Lower lobe of right lung (tissue), 2 donors: ENCODE measurements at places on chromosomes 11 and 22. TPM values are rescaled to one million over a fixed set of nuclear protein-coding genes. Genes with fewer than 3 reads are reported as not detected.

OR8G5 gene
- 0.35 TPM for total RNA-seq

JHY gene
- 10.4 TPM for total RNA-seq

NLRP14 gene
- not detected for total RNA-seq

SELENOM gene
- 86.8 TPM for total RNA-seq

DNA sequence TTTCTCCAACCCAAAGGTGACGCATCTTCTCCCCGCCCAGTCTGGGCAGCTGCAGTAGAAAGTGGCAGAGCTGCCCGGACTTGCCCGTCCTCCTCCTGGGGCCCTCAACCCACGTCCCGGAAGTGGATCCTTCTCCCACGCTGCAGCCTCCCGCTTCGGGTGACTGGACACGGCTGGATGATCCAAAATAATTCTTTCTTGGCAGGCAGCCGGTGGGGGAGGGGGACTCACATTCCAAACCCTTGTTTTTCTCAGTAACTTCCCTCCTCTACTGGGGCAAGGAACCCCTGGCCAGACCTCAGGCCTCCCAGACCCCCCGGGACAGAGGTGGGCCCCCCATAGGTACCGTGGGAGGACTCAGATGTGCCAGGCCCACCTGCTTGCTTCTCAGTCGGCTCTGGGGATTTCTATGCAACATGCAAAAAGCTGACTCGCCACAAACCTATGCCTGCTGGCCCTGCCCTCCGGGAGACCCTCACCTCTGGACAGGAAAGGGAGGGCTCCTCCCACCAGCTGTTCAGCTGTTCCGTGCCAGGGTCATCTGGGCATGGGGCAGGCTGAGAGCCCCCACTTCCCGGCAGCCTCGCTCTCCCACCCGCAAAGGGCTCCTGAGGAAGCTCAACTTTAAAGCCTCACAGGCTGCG lies 1.4 kb downstream of the PLXNB2 start:
- H3K27me3 ChIP-seq = no peaks in the 10 kb centered on the region
- H3K27ac ChIP-seq = peak overlapping the region; percentile 93
- peaks cover 75% of the 10 kb centered on the region for H3K4me1 ChIP-seq
- H3K4me3 ChIP-seq = peak overlapping the region; percentile 87

GRCh38 chr11:68295271-68295670 lies 17.1 kb upstream of the LRP5 start:
- H3K4me1 ChIP-seq = peaks cover 17% of the 10 kb centered on the region
- H3K4me3 ChIP-seq = no peak overlapping the region
- H3K27me3 ChIP-seq = no peaks in the 10 kb centered on the region
- no peak overlapping the region for H3K27ac ChIP-seq
- no peaks in the 10 kb centered on the region for H3K36me3 ChIP-seq
- no peak for DNase-seq

- H3K4me1 ChIP-seq = no peaks in the 10 kb centered on the region
- no peaks in the 10 kb centered on the region for H3K36me3 ChIP-seq
- no peaks in the 10 kb centered on the region for H3K27me3 ChIP-seq
- no peak for DNase-seq
- H3K4me3 ChIP-seq = no peak overlapping the region
Observed at GRCh38 chr11:57364851-57365660, 15.9 kb downstream of the PRG3 start.

GRCh38 chr22:19723232-19723982 lies at the start of gene GP1BB:
Gene GP1BB, plus strand, starts transcription at chr22:19723539. Its CDS starts 31 bp downstream, at chr22:19723570.
- DNase-seq = peak; percentile 61
- peak within 1 kb of the TSS; percentile 36 for H3K4me3 ChIP-seq
- no peaks in the 10 kb centered on the region for H3K36me3 ChIP-seq
- H3K27ac ChIP-seq = no peak within 1 kb of the TSS
- H3K27me3 ChIP-seq = peaks cover 54% of the 10 kb centered on the region

DNA sequence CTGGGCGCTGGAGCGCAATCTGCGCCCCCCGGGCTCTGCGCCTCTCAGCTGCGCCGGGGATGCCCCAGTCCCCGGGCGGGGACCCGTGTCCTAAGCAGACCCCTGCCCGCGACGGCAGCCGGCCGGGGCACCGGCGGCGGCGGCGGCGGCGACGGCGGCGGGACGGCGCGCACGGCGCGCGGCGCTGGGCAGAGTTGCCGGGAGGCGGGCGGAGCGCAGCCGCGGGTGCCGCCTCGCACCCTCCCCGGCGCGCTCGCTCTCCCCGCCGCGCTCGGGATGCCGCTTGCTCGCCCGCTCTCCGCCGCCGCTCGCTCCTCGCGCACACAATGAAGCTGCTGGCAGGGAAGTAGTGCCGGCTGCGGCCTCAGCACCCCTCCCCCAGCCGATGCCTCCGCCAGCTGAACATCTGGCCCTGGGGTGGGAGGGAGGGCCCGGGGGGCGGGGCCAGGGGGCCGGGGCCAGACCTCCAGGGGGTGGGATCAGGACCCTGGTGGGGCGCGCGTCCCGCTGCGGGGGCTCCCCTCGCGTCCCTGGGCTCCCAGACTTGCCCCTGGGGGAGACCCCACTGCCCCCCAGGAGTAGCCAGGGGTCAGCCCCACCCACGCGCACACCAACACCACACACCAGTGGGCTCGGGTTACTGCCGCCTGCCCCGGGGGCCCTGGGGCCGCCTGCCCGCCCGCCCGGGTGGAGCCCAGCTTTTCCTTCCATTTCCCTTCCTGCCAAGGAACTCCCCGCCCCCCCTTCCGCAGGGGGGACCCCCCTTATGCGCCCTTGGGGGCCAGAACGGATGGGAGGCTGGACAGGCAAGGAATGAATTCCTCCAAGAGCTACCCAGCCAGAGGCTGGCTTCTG lies at the start of gene RCOR2:
Gene RCOR2 (minus strand): TSS at position 328 of the 855 bp plus-strand sequence. CDS start 708 bp downstream, outside the sequence.
- peaks cover 48% of the 10 kb centered on the region for H3K4me1 ChIP-seq
- H3K4me3 ChIP-seq = peak within 1 kb of the TSS; percentile 61
- H3K27ac ChIP-seq = peak within 1 kb of the TSS; percentile 28
- no peaks in the 10 kb centered on the region for H3K36me3 ChIP-seq

DNA sequence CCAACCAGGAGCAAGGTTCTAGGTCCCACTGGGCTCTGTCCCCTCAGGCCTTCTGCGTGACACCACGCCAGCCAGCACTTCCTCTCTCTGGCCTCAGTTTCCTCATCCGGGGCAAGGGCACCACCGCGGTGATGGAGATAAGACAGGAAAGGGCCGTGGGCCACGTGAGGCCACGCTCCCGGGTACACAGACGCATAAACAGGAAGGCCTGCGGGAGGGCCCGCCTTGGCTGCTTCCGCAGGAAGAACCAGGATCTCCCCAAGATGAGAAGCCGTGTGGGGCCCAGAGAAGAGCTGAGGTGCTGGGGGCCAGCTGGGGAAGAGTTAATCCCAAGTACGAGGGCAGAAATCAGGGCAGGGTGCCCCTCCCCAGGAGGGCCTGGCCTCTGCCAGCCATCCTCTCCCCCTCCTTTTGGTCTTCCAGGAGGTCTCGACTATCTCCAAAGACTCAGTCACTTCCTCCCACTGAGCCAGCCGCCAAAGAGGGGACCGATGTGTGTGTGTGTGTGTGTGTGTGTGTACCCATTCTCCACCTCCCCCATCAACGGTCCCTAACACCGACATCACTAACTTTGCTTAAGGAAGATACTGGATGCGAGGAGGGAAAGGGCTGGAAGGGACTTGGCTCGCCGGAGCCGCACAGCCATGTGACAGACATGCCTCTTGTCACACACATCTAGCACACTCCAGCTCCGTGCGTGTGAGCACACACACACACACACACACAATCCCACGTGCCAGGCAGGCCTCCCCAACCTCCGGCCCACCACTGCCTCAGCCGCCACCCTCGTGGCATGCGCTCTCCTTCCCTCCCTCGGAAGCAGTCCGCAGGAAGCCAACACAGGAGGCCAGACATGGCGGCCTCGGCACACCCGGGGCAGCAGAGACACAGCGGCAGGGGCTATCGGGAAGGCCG lies 1.4 kb downstream of the MFNG start:
- H3K4me3 ChIP-seq = peak overlapping the region; percentile 72
- H3K4me1 ChIP-seq = peaks cover 41% of the 10 kb centered on the region
- H3K27ac ChIP-seq = peak overlapping the region; percentile 90

DNA sequence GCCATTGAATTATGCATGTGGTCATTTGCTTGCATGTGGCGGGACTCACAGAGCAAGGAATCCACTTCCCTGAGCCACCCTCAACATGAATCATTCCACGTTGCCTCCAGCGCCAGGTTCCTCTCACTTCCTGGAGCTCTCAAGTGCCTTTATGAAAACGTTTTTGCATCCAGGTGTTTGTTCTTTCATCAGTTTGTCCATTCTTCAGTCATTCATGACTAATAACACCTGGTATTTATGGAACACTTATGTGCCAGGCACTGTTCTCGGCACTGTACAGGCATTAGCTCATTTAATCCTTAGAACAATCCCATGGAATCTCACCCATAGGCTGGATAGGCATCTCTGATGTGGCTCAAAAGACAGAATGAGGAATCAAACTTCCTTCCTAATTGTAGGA lies 256.1 kb upstream of the SYN3 start:
- no peaks in the 10 kb centered on the region for H3K4me1 ChIP-seq
- DNase-seq = no peak
- H3K27me3 ChIP-seq = no peaks in the 10 kb centered on the region
- H3K27ac ChIP-seq = no peak overlapping the region

DNA sequence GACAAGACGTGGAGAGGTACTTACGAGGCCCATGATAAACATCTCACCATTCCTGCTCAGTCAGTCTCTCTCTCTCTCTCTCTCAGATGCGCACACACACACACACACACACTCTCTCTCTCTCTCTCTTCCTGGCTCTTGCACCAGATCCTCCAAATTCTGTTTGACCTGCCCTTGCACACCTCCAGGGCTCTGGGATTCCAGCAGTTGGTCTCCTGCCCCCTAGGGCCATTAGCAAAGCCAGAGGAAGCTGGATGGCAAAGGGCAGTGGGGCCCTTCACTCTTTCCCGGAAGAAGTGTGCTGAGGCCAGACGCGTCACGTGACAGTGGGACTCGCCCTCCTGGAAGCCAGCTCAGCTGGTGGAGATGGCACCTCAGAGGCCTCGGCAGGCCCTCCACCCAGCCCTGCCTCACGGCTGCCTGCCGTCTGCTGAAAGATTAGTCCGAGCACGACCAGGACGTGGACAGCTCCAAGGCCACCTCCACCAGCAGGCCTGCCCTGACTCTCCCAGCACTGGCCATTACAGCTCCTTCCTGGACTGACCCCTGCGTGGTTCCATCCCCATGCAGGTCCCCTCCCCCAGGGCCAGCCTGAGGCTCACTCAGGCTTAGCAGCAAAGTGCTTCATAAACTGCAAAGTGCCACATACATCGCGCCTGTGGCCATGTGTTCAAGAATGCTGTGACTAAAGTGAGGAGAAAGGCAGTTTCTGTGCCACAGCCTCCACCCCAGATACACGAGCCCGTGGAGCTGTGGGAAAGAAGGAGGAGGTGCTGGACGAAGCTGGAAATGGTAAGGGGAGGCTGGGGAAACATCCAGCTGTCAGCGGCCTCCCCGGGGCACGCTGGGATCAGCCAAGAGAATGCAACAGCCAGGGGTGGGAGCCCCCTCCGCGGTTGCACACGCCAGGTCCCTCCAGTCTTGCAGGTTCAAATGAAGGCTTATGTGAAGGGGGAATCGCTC lies 3.7 kb downstream of the PDGFB start:
- peaks cover 20% of the 10 kb centered on the region for H3K27me3 ChIP-seq
- H3K36me3 ChIP-seq = no peaks in the 10 kb centered on the region
- DNase-seq = peak; percentile 73
- peak overlapping the region; percentile 79 for H3K27ac ChIP-seq
